ENCODE measurements at places on chromosomes 4 and X.

DNA sequence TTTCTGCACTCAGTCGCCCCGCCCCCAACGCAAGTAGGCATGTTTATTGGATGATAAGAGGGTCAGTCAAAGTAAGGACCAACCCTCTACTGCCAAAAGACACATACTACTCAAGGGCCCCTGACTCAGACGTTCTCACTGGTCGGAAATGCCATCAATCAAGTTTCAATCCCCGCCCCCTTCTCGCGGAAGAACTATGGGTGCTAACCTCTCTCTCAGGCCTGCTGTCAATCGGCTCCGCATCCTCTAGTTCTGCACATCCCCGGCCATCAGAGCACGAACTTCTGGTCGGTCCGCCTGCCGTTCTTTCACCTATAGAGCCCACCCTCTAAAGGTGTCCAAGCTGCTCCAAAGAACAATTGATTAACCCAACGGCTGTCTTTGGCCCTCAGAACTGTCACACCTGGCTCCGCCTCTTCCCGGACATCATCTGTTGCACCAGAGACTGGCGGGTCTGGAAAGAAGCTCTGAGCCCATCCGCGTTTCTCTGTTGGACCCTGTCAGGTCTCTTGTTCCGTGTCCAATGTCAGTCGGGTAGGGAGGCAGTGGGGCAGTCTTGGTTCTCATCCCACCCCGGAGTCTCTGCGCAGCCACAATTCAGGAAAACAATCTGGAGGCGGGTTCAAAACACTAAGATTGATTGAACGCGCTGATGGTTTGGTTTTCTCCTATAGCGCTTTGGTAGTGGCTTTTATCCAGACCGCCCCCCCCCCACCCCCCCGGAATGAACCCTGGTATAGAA lies 15.2 kb downstream of the NDUFB11 start:
- peak; percentile 96 for DNase-seq

- DNase-seq, result no peak
Observed at GRCh38 chr4:20172070-20172760, 79.5 kb upstream of the SLIT2 start.

DNA sequence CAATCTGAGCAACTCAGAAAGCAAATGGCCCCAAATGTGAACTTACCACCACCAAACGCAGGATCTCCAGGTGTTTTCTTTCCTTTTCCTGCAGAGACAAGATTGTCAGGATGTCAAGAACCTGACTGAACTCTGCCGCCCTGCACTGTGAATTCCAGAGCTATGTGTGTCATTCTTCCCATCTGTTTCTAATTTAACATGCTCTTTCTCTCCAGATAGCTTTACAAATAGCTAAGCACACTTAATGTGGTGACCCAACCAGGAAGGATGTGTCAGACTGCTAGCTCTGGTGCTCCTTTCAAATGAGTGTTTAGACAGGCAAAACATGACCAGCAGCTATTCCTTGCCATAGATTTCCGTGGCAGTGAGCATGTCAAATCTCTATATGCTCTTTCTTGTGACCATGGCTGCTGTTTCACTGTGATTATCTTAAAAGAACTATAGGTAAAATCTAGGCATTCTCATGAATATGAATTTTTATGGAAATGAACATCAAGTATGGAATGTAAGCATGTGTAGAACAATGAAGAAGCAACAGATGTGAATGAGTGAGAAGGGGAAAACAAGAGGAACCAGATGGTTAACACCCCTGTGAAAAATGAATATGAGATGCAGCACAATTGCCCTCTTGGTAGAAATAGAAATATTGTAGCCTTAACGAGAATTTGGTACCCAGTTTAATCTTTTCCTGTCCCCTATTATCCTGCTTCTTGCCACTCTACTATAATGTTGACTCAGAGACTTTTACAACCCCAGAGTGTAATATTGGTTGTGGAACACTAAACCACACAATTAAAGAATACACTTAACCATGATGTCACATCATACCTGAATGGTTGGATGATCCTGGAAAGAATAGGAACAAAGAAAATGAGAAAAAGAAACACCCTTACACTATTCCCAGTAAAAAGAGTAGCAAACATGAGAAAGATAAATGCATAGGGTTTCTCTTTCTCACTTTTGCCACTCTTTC lies 247.8 kb upstream of the DKK2 start:
- DNase-seq, result no peak

- DNase-seq, result no peak
Observed at GRCh38 chr4:54547299-54548097, 110.3 kb upstream of the KIT start.

DNA sequence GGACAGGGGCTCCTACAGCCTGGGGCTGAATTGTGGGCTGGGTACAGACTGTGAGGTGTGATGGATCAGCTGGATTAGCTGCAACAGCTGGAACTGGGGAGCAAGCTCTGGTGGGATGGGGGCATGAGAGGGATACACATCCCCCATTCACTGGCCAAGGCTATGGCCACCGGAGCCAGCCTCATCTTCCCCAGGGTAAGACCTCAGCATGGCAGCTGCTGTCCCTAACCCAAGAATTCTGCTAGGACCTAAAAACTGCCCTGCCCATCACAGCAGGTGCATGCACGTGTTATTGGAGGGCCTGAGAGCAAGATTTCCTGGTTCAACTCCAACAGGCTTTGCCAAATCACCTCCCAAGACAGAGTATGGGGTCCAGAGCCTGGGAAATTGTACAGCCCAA lies 258.6 kb upstream of the AGTR2 start:
- DNase-seq, result no peak

DNA sequence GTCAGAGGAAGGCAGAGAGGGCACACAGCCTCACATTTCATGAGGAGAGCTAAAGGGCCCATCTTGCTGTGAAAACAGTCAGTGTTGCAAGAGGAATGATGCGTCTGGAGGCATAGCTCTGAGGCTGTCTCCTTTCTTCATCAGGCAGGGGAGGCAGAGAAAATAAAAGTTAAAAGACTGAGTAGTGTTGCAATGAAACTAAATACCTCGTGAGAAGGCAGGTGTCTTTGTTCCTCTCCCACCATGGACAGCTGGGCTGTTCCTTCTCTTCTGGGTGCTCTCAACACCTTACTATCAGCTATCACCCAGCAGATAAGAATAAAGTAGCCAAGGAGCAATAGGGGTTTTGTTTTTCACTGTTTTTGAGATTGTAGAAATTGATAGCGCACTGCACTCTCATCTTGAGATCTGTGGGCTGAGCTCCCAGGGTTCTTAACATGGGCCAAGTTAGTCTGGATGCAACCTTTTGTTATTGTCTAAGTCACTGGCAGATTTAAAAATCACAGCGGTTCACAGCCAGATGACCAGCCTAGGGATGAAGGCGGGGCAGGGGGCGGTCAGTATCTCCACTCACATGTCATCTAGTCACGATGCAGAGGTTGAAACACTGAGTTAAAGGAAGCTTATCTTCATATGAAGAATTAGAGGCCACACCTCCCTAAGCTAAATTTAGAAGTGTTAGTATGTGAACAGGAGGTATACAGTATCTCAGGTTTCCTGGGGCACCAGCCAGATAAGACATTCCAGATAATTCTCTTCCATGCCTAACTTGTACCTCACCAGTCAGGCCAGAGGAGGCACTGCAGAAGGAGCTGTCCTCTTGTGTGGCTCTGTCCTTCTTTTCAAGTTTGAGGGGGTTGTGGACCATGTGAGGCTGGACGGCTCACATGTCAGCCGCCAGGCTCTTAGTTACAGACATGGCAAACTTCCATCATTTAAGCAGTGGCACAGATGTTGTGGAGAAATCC lies 36.9 kb downstream of the PARM1 start:
- no peak for DNase-seq

- DNase-seq, result no peak
Observed at GRCh38 chr4:71774136-71774535, 9.7 kb downstream of the GC start.

DNA sequence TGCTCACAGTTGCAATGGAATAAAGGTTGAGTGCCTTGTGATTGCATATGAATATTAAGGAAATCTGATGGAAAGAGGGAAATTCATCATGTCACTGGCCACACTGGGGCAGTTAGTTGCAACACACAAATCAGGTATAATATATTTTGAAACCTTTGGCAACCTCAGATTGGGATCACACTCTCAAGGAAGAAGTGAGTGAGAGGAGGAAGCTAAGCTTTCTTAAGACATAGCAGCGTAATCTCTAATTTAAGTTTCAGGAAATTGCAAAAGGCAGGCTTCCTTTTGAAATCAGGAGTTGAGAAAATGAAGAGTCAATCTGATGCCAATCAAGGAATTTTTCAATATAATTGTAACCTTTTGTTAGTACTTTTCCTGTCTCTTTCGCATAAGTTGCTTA lies 12.3 kb upstream of the CLTRN start:
- no peak for DNase-seq

GRCh38 chr4:884896-885295 lies 47.2 kb downstream of the GAK start:
- no peak for DNase-seq

- no peak for DNase-seq
Observed at GRCh38 chr4:83609365-83609764, 73.5 kb downstream of the GPAT3 start.

DNA sequence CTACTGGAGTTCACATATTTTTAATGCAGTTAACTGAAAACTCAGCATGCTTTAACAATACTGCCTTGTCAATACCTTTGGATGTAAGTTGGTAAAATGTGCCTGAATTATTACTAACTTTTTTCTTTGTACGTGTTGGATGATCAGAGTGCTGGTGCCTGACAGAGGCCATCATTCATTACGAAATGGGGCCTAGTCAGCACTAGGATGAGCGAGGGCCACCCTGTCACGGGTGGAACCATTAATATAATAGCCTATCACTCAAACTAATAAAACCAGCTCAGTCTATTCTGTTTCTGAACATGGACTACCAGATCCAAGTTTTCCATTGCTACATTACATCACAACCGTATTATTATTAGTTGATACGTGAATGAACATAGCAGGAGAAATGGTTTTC lies 501.7 kb upstream of the TENM3 start:
- DNase-seq, result no peak

DNA sequence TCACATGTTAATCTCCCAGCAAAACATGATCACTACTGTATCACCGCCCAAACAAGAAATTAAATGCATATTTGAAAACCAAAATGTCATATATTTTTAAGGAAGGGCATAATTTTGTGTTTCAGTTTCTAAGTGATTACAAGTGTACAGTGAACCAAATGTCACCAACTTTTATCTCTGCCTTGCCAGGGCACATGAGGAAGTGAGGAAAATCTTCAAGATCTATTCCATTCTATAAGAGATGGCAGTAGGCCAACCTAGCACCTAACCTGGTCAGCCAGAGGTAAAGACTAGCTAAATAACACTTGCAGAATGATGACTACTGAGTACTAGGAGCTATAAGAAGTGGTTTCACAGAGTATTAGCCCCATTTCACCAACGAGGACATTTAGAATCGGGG lies 107.2 kb downstream of the ATP11C start:
- DNase-seq, result no peak

- DNase-seq, result no peak
Observed at GRCh38 chrX:149097786-149098185, 407.3 kb downstream of the IDS start.

- no peak for DNase-seq
Observed at GRCh38 chr4:182144626-182145333, 98.4 kb upstream of the TENM3 start.

GRCh38 chr4:150056569-150056968 lies 21.7 kb upstream of the DCLK2 start:
- no peak for DNase-seq

- no peak for DNase-seq
Observed at GRCh38 chrX:50147972-50148371, 52.8 kb downstream of the AKAP4 start.

GRCh38 chrX:93169771-93170170 lies 503.6 kb downstream of the NAP1L3 start:
- DNase-seq, result no peak

GRCh38 chr4:183153190-183153916 lies 54.3 kb downstream of the WWC2 start:
- DNase-seq, result no peak

GRCh38 chr4:7944599-7945220 lies 5.0 kb upstream of the AFAP1 start:
- no peak for DNase-seq

GRCh38 chr4:36277533-36277932 lies 3.9 kb upstream of the DTHD1 start:
- no peak for DNase-seq

DNA sequence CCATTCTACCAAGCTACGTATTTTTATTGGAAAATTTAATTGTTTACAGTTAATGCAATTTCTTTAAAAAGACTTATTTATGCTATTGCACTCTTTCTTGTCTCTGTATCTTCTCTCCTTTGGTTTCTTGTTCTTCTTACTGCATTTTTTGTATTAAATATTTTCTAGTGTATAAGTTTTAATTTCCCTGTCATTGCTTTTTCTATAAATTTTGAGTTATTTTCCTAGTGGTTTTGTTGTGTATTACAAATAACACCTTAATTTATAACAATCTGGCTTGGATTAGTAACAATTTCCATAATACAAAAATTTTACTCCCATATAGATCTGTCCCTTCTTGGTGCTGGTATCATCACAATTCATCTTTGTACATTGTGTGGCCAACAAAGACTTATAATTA lies 303.5 kb upstream of the SPOCK3 start:
- DNase-seq, result no peak

GRCh38 chr4:123468479-123469031 lies 72.0 kb downstream of the SPRY1 start:
- no peak for DNase-seq

GRCh38 chrX:109632906-109633504 lies 8.0 kb upstream of the KCNE5 start:
- no peak for DNase-seq

DNA sequence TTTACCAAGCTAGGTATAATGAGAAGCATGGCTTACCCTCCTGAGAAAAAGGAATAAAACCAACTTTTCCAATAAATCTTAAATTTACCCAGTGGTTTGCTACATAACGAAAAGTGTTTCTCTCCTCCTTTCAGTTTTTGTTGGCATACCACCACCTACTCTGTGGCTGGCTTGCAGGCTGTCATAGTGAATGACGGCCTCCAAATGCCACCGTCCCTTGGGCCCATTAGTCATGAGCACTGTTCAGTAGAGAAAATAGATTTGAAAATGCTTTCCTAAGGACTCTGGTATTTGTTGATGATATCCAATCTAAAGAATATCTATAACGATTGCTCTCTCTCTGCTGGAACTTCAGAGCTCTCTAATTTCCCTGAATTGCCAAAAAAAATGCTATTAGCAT lies 488.3 kb downstream of the MAGEE1 start:
- no peak for DNase-seq

Measured in NCI-H1092 (cell line).